ENCODE measurements at places on chromosomes 13 and 19.

- no peak for DNase-seq
Observed at GRCh38 chr13:44730099-44730498, 154.0 kb upstream of the TSC22D1 start.

GRCh38 chr13:100392709-100393630 lies 195.6 kb downstream of the GGACT start:
- no peak for DNase-seq

- no peak for DNase-seq
Observed at GRCh38 chr19:49855277-49855675, 4.3 kb downstream of the PTOV1 start.

DNA sequence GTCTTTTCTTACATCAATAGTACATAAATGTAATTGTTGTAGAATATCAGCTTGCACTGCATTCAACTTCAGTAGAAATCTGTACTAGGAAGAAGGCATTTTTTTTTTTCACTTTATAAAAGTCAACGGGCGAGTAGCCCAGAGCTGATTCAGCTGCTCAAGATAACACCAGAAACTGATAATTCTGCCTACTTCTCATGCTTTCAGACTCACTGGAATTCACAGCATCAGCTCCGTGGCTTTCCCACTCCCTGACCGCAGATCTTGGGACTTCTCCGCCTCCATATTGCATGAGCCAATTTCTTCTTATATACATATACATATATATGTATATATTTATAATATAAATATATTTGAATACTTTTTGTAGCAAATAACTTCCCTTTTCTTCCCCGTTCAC lies 263.1 kb upstream of the RXFP2 start:
- no peak for DNase-seq

DNA sequence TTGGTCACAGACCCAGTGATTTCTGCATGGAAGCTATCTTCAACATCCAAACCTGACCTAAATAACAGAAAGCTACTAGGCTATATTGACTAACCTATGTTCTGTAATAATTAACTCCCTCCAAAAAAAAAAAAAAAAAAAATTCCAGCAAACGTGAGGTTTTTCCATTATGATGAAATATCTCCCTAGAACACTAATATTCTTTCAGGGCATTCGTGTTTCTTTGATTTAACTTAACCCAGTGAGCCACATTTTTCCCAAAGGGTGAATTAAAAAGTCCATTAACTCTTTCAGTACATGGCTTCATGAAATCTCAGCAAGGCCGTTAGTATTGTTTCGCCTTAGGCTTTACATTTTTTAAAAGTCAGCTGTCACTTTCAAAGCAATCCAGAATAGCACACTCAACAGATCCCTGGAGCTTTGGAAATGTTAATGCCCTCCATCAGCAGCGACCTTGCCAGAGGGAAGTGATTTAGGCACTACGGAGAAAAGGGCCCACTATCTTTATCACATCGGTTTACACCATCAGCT lies 175.8 kb downstream of the DCT start:
- no peak for DNase-seq

DNA sequence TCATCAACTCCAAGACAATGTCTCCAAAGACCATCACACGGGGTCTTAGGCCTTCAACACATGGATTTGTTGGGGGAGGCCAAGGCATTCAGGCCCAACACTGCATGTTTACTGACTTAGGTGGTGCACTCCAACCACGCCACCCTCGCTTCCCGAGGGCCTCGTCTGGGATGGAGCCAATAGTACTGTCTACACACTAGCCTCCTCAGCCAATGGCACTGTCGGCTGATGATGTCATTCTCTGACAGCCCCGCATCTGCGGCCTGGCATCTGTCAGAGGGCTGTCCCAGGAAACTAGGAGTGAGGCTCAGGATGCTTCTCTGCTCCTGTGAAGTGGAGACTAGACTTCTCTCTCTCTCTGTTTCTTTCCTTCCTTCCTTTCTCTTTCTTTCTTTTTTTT lies 96.6 kb downstream of the TEX26 start:
- no peak for DNase-seq

- DNase-seq: no peak
Observed at GRCh38 chr13:55091172-55091571, 2049.5 kb upstream of the PRR20A start.

DNA sequence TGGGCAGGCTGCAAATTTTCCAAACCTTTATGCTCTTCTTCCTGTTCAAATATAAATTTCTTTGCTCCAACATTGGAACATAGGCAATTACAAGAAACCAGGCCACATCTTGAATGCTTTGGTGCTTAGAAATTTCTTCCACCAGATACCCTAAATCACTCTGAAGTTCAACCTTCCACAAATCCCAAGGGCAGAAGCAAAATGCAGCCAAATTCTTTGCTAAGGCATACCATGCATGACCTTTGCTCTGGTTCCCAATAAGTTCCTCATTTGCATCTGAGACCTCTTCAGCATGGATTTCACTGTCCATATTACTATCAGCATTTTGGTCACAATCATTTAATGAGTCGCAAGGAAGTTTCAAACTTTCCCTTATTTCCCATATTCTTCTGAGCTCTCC lies 130.9 kb downstream of the DIAPH3 start:
- DNase-seq: no peak

DNA sequence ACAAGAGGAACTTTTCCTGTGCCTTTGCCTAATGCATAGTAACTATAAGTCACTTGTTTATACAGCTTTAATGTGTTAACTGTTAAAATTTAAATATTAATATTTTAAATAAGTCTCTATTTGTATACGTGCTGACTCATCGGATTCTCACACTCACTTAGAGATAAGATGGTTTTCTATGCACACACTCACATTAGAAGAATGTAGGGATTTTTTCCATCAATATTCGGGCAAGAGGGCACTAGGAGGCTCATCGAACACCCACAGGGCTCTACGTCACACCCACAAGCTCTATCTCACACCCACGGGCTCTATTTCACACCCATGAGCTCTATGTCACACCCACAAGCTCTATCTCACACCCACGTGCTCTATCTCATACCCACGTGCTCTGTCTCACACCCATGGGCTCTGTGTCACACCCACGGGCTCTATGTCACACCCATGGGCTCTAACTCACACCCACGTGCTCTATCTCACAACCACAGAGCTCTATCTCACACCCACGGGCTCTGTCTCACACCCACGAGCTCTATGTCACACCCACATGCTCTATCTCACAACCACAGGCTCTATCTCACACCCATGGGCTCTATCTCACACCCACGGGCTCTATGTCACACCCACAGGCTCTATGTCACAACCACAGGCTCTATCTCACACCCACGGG lies 73.4 kb downstream of the COL4A2 start:
- no peak for DNase-seq

DNA sequence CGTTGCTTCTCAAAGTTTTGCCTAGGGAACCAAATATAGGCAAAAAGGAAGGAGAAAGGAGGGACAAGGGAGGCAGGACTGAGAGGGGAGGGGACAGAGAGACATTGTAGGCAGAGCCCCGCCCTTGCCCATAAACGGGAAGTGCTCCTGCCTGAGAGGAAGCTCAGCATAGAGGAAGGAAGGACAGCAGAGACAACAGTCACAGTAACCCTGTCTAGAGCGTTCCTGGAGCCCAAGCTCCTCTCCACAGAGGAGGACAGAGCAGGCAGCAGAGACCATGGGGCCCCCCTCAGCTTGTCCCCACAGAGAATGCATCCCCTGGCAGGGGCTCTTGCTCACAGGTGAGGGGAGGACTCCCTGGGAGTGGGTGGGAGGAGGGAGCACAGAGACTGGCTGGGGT lies at the start of gene CEACAM21:
Gene CEACAM21 (plus strand): TSS at position 169 of the 400 bp plus-strand sequence. CDS start 109 bp downstream, at position 278.
- no peak for DNase-seq

All from cortex of kidney (tissue), 1 donor.